SK-N-MC (cell line): ENCODE measurements at places on chromosomes 6 and 20.

DNA sequence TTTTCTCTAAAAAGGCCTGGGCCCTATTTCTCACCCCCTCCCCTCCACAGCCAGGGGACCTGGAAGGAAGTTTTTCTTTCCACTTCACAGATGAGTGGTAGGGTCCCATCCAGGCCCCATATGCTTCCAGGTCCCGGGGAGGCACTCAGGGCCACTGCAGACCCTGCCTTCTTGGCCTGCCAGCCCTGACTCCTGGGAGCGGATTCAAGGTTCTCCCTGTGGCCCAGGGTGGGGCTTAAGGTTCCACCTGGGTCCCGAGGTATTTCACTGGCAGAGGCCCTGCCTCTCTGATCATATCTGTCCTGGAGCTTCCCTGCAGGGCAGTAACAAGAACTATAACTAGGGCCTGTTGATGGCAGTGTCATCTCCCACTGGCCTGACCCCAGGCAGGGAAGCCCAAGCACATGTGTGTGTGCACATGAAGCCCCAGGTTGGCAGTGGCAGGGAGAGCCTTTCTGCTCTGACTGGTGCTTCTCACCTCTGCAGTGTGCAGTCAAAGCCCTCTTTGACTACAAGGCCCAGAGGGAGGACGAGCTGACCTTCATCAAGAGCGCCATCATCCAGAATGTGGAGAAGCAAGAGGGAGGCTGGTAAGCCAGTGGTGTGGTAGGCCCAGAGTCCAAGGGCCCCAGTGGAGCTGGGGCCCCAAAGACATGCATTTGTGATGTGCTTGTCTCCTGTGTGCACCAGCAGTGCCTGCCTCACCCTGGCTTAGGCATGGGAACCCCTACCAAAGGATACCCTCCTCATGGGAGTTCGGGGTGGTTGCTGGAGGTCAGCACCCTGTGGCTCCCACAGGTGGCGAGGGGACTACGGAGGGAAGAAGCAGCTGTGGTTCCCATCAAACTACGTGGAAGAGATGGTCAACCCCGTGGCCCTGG is 31.2 kb downstream of the PLCG1 start:
- no peak for DNase-seq

GRCh38 chr6:51620971-51621370 is 466.4 kb downstream of the PKHD1 start:
- DNase-seq, result no peak

GRCh38 chr6:18350271-18350670 is 36.9 kb upstream of the RNF144B start:
- DNase-seq, result no peak

DNA sequence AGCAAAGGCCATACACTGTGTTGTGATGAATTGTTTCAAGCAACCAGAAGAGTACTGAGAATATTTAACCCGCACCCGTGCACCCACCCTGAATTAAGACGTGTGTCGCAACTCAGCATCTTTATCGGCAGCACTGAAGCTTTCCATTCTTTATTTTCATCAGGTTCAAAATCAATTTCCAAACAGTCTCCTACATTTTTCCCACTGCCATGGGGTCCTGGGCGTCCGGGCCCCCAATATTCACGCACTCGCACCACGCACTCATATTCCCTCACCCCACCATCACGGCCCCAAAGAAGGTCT is 1.8 kb downstream of the LTB start:
- no peak for DNase-seq

GRCh38 chr6:146095481-146095880 is 66.6 kb downstream of the GRM1 start:
- no peak for DNase-seq
